H9 (cell line): ENCODE measurements at places on chromosomes 12 and 14.

DNA sequence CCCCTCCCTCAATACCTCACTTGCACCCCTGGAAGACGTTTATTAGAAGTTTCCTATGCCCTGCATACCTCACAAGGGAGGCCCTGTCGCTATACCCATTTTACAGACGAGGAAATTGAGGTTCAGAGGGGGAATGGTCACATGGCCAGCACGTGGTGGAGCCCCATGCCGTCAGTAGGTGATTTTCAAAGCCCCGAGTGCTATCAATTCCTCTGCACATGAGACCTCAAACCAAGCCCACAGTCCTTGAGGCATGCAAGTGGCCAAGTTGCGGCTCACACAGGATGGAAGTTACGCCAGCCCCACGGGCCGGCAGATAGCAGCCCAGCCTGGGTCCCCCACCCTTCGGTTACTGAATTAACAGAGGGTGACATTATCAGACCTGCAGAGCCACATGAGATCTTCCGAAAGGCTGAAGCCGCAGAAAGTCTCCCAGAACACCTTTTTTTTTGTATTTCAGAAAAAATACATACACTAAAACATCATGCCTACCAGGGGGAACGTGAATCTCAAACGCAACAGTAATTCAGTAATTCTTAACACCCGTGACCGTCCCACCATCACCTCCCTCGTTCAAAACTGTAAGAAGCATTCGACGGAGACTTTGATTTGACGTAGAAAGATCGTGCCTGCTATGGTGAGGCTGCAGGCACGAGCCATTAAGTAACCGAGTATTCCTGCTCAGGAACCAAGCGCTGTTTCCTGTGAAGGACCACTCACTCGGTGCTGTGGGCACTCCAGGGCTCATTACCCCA is 129.0 kb downstream of the RFLNA start:
- no peak for DNase-seq

- DNase-seq, result no peak
These were observed 359.8 kb downstream of the EGLN3 start for GRCh38 chr14:33590891-33591630.

DNA sequence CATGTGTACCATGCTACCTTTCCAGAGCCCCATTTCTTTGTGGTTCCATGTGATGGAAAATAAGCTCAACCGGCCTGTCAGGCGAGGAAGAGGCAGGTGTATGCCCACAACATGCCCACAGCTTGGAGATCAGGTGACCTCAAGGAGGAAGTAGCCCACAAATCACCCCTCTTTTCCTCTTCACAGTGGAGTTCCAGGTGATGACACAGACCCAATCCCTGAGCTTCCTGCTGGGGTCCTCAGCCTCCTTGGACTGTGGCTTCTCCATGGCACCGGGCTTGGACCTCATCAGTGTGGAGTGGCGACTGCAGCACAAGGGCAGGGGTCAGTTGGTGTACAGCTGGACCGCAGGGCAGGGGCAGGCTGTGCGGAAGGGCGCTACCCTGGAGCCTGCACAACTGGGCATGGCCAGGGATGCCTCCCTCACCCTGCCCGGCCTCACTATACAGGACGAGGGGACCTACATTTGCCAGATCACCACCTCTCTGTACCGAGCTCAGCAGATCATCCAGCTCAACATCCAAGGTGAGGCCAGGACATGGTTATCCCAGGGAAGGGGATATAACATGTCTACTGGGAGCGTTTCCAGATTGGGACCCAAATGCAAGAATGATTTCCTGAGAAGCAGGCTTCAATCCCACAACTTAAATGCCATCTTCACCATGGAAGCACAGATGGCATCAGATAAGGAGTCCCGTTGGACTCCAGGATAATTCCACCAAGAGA is 5.5 kb downstream of the TAPBPL start:
- no peak for DNase-seq

GRCh38 chr14:65604936-65605335 is 192.4 kb downstream of the FUT8 start:
- DNase-seq, result no peak

DNA sequence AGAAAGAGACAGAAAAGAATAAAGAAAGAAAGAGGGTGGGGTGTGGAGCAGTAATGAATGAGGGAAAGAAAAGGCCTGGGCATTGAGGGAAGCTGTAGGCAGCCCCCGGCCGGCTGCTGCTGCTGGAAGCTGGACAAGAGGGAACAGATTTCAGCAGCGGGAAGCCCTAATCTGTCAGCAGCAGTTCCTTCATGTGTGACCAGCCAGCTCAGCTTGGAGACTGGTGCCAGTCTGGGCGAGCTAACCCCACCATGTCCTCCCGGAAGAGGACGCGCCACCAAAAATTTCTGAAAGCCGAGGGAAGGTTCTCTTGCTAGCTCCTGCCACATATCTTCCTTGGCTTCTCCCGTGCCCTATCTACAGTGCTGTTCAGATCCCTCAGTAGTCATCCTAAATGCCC is 236.8 kb downstream of the GRIN2B start:
- no peak for DNase-seq

DNA sequence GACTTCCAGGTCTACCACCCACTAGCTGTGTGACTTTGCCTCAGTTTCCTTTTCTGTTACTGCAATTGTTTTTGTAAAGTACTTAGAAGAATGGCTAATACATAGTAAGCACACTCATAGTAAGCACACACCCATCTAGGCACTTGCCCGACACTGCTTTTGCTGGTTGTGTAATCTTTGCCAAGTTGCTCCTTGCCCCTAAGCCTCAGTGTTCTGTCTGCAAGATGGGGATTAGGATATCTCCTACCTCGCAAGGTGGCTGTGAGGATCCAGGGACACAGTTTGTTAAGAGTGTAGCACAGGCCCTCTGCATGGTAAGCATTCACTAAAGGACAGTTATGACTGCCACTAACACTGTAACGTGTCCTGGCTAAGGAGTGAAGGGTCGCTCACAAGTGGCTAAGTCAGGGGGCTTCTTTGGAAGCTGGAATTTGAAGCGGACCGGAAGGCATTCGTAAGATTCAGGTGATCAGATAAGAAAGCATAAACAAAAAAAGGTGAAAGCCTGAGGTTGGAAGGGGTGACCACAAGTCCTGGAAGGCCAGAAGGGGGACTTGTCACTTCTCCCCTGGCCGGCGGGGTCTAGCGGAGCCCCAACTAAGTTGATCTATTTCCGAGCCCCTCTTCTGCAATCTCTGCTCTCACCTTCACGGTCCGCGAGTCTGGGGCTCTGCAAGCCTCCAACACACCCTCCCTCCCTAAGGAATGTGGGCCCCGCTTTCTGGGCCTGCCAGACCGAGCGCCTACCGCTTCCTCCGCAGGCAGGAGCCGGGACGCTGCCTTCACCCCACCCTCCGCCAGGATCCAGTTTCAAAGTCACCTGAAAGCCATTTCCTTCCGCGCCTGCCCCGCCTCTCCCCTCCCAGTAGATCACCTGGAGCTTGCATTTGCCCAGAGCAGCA is 1.5 kb upstream of the PLEKHG3 start:
- DNase-seq, result peak; percentile 96

DNA sequence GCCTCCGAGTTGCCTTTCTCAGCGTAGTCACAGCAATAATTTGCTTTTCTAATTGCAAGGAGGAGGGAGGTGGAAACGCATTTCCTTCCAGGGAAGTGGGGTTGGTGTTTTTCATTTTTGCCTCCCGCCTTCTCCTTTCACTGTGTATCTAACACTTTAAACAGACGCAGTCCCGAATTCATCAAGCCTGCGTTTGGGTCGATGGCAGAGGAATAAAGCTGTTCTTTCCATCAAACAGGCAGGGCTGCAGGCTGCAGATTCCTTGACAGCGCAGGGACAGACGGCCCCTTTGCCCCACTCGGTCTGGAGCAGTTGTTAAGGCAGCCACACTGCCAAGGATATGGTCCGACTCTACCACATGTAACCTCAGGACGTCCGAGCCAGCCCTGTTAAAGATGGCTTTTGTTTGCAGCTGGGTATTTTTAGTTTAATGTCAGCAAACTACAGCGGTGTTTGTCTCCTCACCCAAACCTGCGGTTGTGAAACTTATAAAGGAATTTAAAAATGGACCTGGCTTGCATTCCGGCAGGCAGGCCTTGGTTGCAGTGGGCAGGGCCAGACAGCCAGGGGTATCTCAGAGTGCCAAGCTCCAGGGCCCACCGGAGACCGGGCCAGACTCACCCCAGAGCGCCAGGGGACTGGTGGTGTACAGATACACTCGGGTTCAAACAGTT is 2.1 kb downstream of the CHST11 start:
- DNase-seq, result no peak

DNA sequence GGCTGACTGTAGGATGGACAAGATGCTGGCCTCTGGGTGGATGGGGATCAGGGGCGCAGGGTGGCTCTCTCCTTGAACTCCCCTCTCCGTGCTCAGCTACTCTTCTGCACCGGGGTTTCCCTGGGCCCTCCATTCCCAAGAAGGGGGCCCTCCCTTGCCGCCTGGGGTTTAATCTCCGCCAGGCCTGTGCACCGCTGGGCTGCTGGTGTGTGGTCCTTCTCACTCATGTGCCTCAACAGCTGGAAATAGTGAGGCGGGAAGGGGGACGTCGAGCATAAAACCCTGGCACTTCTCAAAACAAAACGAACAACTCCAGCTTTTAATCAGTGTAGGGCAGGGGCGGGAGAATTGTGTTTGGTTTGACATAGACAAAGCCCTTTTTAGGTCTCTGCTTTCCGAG is 19.0 kb upstream of the SMOC1 start:
- no peak for DNase-seq

GRCh38 chr12:109462868-109463692 is 14.0 kb downstream of the KCTD10 start:
- DNase-seq, result peak; percentile 70

- DNase-seq, result no peak
These were observed 6.7 kb downstream of the PAPOLA start for GRCh38 chr14:96508900-96509299.

GRCh38 chr12:93913845-93914244 is 234.5 kb upstream of the PLXNC1 start:
- DNase-seq, result no peak

DNA sequence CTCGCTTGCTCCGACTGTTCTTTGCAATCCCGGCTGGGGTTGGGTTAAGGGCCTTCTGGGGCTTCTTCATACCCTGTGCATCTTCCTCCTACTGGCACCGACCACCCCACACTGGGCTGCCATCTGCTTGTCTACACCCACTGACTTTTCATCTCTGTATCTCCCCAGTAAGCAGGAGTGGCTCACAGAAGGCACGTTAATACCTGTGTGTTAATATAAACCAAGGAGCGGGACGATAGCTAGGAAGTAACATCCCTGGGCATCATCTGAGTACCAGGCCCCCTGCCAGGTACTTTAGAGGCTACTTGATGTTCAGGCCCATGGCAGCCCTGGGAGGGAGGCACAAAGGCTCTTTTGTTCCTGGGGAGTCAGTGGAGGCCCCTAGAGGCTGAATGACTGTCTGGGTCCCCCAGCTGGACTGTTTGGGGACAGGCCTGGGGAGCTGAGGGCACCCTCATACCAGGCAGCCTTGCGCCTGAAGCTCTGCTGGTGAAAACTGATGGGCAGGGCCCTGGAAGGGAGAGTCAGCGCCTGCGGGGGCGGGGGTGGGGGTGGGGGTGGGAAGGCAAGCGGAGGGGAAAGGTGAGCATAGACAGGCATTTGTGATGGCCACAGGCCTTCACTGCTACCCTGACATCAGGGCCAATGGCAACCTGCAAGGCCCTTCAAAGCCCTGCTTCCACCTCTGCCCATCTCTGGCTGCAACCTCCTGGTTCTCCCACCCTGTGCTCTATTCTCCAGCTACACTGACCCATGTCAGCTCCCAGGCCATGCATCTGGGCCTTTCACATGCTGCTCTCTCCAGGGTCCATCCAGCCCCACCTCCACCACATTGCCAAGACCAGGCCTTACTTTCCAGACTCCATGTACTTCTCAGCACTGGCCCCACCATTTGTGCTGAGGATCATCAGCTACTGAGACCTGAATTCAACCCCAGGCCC is 34.2 kb upstream of the DEGS2 start:
- no peak for DNase-seq

- DNase-seq, result no peak
These were observed 20.6 kb downstream of the RERG start for GRCh38 chr12:15200641-15201040.

GRCh38 chr14:52467515-52468266 is 84.6 kb downstream of the TXNDC16 start:
- no peak for DNase-seq

GRCh38 chr14:35286003-35286600 is 6.1 kb upstream of the PSMA6 start:
- DNase-seq, result no peak

DNA sequence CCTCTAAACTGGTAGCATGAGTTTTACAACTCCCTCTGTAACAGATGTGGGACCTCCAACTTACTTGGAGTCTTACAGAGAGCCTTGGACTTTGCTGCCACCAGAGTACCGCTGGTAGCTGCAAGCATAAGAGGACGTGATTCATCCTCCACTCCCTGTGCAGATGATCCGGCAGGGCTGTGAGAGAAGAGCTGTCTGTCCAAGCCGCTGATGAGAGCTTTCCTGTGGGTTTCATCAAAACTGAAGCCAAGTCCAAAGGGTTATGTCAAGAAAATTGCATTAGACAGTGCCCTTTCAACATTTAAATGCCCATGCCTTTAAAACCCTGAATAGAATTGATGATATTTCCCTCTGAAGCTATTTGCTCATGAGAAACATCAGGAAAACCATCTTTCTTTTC is 85.8 kb downstream of the LLPH start:
- DNase-seq, result no peak

- peak; percentile 83 for DNase-seq
These were observed 276.3 kb upstream of the FAR2 start for GRCh38 chr12:28872654-28873268.

DNA sequence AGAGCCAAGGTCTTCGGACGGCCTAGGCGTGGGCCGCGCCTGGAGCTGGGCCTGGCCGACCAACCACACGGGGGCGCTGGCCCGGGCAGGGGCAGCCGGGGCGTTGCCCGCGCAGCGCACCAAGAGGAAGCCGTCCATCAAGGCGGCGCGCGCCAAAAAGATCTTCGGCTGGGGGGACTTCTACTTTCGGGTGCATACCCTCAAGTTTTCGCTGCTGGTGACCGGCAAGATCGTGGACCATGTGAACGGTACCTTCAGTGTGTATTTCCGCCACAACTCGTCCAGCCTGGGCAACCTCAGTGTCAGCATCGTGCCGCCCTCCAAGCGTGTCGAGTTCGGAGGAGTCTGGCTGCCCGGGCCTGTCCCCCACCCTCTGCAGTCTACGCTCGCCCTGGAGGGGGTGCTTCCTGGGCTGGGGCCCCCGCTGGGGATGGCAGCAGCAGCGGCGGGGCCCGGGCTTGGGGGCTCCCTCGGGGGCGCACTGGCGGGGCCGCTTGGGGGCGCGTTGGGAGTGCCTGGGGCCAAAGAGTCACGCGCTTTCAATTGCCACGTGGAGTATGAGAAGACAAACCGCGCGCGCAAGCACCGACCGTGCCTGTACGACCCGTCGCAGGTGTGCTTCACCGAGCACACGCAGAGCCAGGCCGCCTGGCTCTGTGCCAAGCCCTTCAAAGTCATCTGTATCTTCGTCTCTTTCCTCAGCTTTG is 4.4 kb upstream of the SHMT2 start:
- DNase-seq, result peak; percentile 91

- no peak for DNase-seq
These were observed 482.6 kb downstream of the NRXN3 start for GRCh38 chr14:78652727-78653126.

GRCh38 chr12:49188201-49188915 is 522 bp downstream of the TUBA1A start:
- DNase-seq, result peak; percentile 65
